ENCODE measurements at places on chromosomes 7 and 10.

DNA sequence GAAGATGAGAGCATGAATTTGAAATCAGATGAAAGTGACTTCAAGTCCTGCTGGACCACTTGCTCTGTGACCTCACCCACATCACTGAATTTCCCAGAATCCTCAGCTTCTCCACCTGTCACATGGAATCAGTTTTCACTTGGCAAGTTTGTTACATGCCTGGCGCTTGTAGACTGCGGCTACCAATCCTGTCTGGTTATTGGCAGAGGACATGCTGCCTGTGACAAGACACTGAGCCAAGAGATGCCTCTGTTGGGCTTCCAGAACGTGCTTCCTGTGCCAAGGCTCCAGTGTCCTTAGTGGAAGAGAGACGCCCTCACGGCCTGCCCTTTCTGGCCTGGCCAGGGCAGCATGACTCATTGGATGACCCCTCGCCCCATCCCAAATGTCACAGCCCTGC is 4.4 kb upstream of the MYL10 start:
- no peak for DNase-seq

DNA sequence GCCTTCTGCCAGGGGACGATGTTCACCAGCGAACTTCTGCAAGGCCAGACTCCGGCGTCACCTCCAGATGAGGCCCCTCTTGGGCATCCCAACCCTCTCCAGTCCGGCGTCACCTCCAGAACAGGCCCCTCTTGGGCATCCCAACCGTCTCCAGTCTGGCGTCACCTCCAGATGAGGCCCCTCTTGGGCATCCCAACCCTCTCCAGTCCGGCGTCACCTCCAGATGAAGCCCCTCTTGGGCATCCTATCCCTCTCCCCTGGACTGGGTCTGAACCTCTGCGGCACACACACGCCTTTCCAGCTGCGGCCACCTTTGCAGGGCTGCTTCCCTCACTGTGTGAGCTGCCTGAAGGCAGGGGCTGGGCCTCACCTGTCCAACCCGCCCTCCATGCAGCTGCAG is 241.5 kb downstream of the ELFN1 start:
- DNase-seq: no peak

- DNase-seq: no peak
These were observed 239.6 kb downstream of the SKIDA1 start for GRCh38 chr10:21285742-21286331.

DNA sequence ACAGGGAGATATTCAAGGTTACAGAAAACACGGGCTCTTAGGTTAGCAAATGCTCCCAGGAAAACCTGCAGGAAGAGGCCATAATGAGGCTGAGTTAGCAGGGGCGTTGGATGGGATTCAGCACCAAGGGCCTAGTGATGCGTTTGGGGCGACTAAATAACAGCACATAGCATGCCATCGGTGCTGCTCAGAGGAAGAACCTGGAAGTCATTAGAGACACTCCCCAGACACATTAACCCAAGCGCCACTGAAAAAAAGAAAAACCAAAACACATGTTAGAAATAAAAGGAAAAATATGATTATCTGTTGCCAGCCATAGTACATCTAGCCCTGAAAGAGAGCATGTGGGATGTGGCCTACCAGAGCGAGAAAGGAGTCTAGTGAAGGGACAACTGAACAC is 28.8 kb upstream of the OPALIN start:
- DNase-seq: no peak

- no peak for DNase-seq
These were observed 83.3 kb downstream of the PAX2 start for GRCh38 chr10:100828738-100829096.

DNA sequence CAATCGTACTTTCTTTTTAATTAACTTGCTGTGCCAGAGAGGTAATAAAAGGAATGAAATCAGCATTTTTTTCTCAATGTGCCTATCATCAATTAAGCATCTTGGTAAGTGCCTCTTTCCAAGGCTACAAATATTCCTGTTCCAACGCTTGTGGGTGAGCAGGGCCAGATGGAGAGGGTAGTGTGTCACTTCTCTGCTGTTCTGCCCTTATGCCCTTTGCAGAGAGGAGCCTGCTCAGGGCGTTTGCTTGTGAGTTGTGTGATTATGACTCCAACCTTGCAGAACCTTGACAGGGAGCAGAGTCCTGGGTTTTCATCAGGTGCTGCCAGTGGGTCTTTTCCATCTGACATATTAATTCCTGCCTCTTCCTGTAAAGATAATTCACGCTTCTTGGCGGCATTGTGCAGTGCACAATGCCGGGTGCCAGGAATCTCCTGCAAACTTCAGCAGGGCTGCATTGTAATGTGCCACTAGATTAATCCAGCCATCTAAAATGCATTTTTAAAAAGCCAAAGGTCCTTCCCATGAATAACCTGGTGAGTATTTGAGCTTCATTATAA is 234.4 kb downstream of the ARHGAP12 start:
- no peak for DNase-seq

- DNase-seq: no peak
These were observed 64.6 kb downstream of the CUX1 start for GRCh38 chr7:101882005-101882421.

- DNase-seq: no peak
These were observed 4.4 kb downstream of the LARP4B start for GRCh38 chr10:927131-927530.

DNA sequence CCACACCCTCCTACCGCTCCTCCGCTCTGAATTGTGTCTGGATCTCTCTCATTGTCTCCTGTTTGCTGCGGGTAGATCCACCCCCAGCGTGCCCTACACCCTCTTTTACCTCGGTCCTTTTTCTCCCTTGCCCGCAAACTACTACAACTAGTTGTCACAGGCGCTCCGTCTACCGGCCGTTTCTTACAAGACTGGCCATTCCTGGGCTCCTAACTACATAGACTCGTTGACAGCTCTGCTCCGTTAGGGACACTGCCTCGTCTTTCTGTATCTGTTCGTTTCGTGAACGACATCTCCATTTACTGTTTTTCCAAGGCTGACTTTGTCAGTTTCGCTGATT is 786 bp downstream of the TAF3 start:
- DNase-seq: no peak

DNA sequence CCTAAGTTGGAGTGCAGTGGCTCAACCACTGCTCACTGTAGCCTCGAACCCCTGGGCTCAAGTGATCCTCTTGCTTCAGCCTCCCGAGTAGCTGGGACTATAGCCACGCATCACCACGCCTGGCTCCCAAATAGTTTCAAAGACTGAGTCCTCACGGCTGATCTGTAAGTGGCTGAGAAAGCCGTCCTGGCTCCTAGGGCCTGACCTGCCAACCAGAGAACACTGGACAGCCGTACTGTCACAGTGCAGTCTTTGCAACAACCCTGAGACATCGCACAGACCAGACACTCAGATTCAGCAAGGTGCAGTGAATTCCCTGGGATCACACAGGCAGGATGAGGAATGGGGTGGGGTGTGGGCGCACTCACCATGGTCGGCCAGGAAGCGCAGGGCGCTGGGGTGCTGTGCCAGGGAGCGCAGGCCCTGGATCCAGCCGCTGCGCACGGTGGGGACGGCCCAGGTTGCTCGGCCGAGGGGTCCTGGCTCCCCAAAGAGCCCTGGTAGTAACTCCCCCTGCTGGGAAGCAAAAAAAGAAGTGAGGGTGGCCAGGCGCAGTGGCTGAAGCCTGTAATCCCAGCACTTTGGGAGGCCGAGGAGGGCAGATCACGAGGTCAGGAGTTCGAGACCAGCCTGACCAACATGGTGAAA is 10.7 kb downstream of the BRAT1 start:
- DNase-seq: no peak

GRCh38 chr7:157908006-157908782 is 571.4 kb downstream of the DNAJB6 start:
- DNase-seq: no peak

DNA sequence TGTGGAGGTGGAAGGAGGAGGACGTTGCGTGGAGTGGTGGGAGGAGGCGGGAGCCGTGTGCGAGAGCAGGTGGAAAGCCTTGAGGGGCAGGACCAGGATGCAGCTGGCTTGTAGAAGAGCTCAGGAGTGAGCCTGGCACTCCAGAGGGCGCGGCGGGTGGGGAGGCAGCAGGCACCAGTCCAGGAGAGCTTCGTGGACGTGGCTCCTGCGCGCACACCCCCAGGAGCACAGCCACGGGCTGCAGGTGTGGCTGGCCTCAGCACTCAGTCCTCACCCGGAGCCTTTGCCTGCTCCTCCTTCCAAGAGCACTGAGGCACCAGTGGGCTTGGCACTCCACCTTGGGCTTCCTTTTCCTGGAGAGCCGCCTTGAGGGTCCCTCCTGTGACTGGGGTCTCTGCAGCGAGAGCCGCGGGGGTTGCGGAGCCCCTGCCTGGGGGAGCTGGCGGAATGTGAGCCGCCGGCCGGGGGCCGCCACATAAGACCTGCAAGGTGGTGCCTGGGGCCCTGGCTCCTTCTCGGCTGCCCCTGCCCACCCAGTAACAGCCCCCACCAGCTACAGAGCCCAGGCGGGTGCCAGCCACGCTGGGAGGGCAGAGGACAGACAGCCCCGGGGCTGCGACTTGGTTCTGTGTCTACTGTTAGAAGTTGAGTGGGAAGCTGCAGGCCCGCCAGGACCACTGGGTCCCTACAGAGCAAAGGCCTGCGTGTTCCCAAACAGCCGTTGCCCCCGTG is 11.1 kb downstream of the MAFK start:
- DNase-seq: no peak

GRCh38 chr7:71135663-71136062 is 3.7 kb downstream of the GALNT17 start:
- DNase-seq: no peak

DNA sequence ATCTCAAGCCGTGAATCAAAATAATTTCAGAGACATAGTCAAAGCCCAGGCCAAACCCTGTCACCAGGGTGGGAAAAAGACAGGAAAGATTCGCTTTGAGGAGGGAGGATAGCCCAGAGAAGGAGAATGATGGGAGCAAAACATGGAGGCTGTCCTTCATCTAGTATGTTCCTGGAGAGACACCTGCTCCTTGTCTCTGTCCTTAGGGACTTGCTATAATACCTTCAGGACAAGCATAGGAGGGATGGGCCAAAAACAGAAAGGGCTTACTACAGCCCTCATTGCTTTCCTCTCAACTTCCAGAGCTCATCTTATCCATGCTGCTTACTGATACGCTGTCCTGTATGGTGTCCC is 593.7 kb downstream of the LRMDA start:
- no peak for DNase-seq

- no peak for DNase-seq
These were observed 1.3 kb downstream of the REPIN1 start for GRCh38 chr7:150369748-150370501.

GRCh38 chr7:68176974-68177373 is 1180.3 kb downstream of the TYW1 start:
- peak; percentile 6 for DNase-seq

DNA sequence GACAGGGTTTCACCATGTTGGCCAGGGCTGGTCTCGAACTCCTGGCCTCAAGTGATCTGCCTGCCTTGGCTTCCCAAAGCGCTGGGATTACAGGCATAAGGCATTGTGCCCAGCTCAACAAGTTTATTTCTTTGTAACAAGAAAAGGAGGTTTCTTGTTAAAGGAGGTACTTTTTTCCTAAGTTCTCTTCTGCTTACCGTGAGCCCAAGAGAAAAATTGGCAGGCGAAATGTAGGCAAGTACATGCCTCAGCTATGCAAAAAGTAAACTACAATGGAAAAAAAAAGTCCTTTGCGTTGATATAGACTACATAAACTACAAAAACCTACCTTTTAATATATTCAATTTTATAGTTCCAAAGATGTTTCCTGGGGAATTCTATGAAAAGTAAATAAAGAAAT is 122.6 kb downstream of the DKK1 start:
- DNase-seq: no peak

GRCh38 chr10:71331736-71332135 is 12.7 kb downstream of the SLC29A3 start:
- DNase-seq: no peak

DNA sequence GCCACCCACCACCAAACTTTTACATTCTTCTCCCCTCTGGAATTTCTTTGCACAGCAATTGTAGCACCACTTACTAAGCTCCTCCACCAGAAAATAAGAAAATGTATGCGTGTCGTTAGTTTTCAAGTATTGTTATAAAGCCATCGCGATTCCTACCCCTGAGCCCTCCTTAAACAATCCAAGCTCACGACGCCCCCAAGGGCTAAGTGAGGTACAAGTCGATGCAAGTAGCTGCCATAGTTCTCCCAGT is 1.3 kb downstream of the FRAT2 start:
- DNase-seq: no peak

Measured in NK-92 treated with Interleukin-12 subunit alpha and Interleukin-12 subunit beta, amount 100 ng/mL, for 24 hours (cell line).